Activated CD4-positive, alpha-beta memory T cell treated with anti-CD3 and anti-CD28 coated beads, Interleukin-2, amount 10 ng/mL, durations not matched to agents 7 days and 5 days (primary cell): ENCODE measurements at places on chromosomes 1 and 21.

DNA sequence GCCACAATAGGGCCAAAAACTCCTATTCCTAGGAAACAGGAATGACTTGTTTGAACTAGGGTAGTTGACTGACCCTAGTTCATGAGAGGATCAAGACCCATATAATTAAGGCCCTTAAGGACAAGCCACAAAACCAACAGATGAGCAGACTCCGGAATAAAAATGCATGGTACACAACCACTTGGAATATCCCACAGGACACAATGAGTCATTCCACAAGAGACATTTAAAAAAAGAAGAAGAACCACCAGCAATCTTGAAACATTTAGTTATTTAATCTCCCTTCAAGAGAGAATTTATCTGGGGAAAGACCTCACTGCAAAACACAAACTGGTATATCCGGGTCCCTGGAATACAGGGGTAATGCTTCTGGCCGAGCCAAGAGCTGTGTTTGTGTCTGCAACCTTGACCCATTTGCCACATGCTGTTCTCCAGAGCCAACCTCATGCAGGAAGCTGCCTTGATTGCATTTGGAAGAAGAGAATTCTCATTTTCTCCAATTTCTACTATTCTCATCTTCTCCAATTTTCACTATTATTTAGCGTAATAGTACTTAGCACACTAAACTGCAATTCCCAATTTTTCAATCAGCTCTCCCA is 135.5 kb downstream of the TGFBR3 start:
- H3K27ac ChIP-seq = no peak overlapping the region
- no peaks in the 10 kb centered on the region for H3K27me3 ChIP-seq
- H3K4me3 ChIP-seq = no peak overlapping the region

- H3K4me3 ChIP-seq = no peak overlapping the region
- no peak for DNase-seq
- H3K27me3 ChIP-seq = no peaks in the 10 kb centered on the region
- no peak overlapping the region for H3K27ac ChIP-seq
Observed at GRCh38 chr1:243799908-243800307, 50.1 kb downstream of the AKT3 start.

- no peak overlapping the region for H3K27ac ChIP-seq
- peaks cover 3% of the 10 kb centered on the region for H3K4me1 ChIP-seq
- no peak for DNase-seq
- H3K4me3 ChIP-seq = no peak overlapping the region
Observed at GRCh38 chr1:199585392-199585791, 442.1 kb upstream of the NR5A2 start.

GRCh38 chr1:218942431-218942830 is 231.2 kb upstream of the LYPLAL1 start:
- no peaks in the 10 kb centered on the region for H3K4me1 ChIP-seq
- no peaks in the 10 kb centered on the region for H3K36me3 ChIP-seq
- H3K27me3 ChIP-seq = no peaks in the 10 kb centered on the region

DNA sequence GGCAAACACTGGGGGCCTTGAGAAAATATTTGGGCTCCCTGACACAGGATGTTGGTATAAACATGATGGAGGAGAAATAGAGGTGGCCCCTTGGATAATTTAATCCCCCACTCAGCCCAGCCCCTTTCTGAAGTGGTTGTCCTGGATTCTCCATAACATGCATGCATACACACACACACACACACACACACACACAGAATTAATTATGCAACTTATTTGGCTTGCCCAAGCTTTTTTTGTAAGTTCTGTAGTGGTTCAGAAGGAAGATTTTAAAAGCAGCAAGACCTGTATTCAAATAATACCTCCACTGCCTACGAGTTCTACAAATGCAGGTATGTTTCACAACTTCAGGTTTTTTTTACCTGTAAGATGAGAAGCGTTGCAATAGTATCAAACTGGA is 15.0 kb downstream of the ATF3 start:
- peaks cover 10% of the 10 kb centered on the region for H3K4me1 ChIP-seq
- H3K36me3 ChIP-seq = peaks cover 27% of the 10 kb centered on the region
- H3K27ac ChIP-seq = no peak overlapping the region
- DNase-seq = no peak
- H3K27me3 ChIP-seq = no peaks in the 10 kb centered on the region

GRCh38 chr1:181812208-181812607 is 249.3 kb downstream of the ZNF648 start:
- DNase-seq = no peak
- no peak overlapping the region for H3K4me3 ChIP-seq
- no peak overlapping the region for H3K27ac ChIP-seq
- no peaks in the 10 kb centered on the region for H3K27me3 ChIP-seq

DNA sequence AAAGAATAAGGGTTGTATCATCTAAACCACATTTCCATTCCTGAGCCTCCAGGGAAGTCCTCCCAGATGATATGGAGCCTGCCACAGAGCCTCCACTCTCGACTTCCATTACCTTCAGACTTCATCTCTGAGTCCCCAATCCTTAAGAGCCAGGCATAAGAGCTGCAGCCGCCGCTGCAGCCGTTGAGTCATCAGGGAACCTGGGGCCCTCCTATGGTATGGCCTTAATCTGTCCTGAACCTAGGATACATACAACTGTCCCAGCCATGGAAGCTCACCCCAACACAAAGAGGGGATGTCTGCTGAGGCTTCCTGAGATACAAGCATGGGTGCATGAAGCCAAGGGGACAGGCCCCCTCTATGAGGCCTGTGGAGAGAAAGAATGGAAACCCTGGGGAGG is 16.3 kb downstream of the TAL1 start:
- no peaks in the 10 kb centered on the region for H3K36me3 ChIP-seq
- H3K4me1 ChIP-seq = peaks cover 6% of the 10 kb centered on the region
- no peaks in the 10 kb centered on the region for H3K27me3 ChIP-seq
- no peak overlapping the region for H3K27ac ChIP-seq
- H3K4me3 ChIP-seq = no peak overlapping the region

GRCh38 chr1:222065234-222065633 is 323.3 kb upstream of the DUSP10 start:
- no peaks in the 10 kb centered on the region for H3K27me3 ChIP-seq
- H3K4me3 ChIP-seq = no peak overlapping the region
- H3K36me3 ChIP-seq = no peaks in the 10 kb centered on the region
- no peak overlapping the region for H3K27ac ChIP-seq
- H3K4me1 ChIP-seq = no peaks in the 10 kb centered on the region

GRCh38 chr1:98842241-98842640 is 162.4 kb downstream of the PLPPR5 start:
- no peak overlapping the region for H3K4me3 ChIP-seq
- no peaks in the 10 kb centered on the region for H3K4me1 ChIP-seq
- H3K27ac ChIP-seq = no peak overlapping the region
- H3K27me3 ChIP-seq = no peaks in the 10 kb centered on the region
- no peaks in the 10 kb centered on the region for H3K36me3 ChIP-seq

GRCh38 chr21:42010507-42011495 is 641 bp upstream of the ZBTB21 start:
- peak overlapping the region; percentile 88 for H3K4me3 ChIP-seq
- H3K27ac ChIP-seq = peak overlapping the region; percentile 34
- peaks cover 18% of the 10 kb centered on the region for H3K4me1 ChIP-seq
- peak; percentile 26 for DNase-seq

DNA sequence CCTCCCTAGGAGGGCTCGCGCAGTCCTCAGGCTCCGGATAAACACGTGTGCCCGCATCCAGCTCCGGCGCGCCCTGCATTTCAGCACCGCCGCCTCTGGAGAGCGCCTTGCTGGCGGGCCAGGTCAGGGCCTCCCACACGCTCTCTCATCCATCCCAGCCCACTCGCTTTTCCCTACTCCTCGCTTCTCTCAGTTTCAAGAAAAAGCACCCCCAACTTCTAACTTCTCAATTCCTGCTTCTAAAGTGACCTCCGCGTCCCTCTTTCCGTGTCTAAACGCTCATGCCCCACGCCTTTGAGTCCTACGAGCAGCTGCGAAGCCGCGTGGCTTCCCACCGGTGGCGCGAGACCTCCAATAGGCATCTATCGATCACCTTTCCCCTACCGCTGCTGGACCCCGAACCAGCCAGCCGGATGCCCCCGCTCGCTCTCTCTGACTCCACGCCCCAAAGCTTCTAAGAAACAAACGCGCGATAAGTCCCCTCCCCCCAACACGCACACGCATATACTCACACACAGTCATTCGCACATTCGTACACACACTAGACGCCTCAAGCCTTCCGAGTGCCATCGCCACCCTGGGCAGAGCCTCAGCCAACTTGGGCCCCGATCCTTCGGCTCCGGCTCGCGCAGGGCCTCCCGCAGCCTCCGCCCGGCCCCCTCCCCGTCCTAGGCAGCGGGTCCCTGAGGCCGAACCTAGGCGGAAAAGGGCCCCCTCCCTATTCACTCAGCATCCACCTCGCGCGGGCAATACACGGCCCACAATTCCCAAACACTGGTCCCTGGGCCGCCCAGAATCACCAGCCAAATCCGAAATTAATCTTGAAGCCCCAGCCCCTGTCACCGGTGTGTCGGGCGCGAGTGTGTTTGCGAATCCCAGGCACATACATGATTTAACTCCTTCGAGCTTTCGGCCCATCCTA is 1.1 kb downstream of the NMNAT2 start:
- H3K4me3 ChIP-seq = no peak overlapping the region
- H3K36me3 ChIP-seq = peaks cover 8% of the 10 kb centered on the region
- H3K27ac ChIP-seq = no peak overlapping the region
- H3K27me3 ChIP-seq = peaks cover 60% of the 10 kb centered on the region

GRCh38 chr21:27787046-27787445 is 820.2 kb upstream of the ADAMTS5 start:
- no peak for DNase-seq
- no peaks in the 10 kb centered on the region for H3K4me1 ChIP-seq
- no peaks in the 10 kb centered on the region for H3K36me3 ChIP-seq

GRCh38 chr1:165905853-165906252 is 78.4 kb downstream of the UCK2 start:
- peaks cover 16% of the 10 kb centered on the region for H3K36me3 ChIP-seq
- peaks cover 6% of the 10 kb centered on the region for H3K4me1 ChIP-seq
- no peaks in the 10 kb centered on the region for H3K27me3 ChIP-seq
- peak; percentile 33 for DNase-seq

DNA sequence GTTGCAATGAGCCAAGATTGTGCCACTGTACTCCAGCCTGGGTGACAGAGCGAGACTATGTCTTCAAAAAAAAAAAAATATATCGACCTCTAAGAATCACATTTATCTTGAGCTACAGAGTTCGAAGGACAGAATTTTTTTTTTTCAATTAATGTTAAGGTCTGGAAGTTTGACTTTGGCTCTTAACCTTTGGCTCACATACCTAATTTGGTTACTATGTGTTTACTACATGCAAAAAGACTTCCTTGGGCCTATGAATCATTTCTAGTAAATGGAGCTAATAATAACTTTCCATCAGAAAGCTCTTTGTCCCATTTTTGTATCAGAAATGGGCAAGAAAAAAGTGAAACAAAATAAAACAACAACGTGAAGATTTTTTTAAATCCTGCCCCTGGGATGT is 351.2 kb downstream of the SMYD3 start:
- H3K4me1 ChIP-seq = no peaks in the 10 kb centered on the region
- H3K36me3 ChIP-seq = no peaks in the 10 kb centered on the region
- no peaks in the 10 kb centered on the region for H3K27me3 ChIP-seq
- H3K4me3 ChIP-seq = no peak overlapping the region
- DNase-seq = no peak

GRCh38 chr1:181482001-181482430 is 1.3 kb upstream of the CACNA1E start:
- no peak for DNase-seq
- no peak overlapping the region for H3K27ac ChIP-seq
- H3K4me3 ChIP-seq = no peak overlapping the region
- H3K36me3 ChIP-seq = no peaks in the 10 kb centered on the region
- H3K4me1 ChIP-seq = peaks cover 10% of the 10 kb centered on the region

GRCh38 chr1:10528066-10529014 is 53.6 kb downstream of the PEX14 start:
- DNase-seq = no peak
- H3K4me1 ChIP-seq = peaks cover 8% of the 10 kb centered on the region
- no peaks in the 10 kb centered on the region for H3K27me3 ChIP-seq
- no peak overlapping the region for H3K27ac ChIP-seq
- H3K4me3 ChIP-seq = no peak overlapping the region

DNA sequence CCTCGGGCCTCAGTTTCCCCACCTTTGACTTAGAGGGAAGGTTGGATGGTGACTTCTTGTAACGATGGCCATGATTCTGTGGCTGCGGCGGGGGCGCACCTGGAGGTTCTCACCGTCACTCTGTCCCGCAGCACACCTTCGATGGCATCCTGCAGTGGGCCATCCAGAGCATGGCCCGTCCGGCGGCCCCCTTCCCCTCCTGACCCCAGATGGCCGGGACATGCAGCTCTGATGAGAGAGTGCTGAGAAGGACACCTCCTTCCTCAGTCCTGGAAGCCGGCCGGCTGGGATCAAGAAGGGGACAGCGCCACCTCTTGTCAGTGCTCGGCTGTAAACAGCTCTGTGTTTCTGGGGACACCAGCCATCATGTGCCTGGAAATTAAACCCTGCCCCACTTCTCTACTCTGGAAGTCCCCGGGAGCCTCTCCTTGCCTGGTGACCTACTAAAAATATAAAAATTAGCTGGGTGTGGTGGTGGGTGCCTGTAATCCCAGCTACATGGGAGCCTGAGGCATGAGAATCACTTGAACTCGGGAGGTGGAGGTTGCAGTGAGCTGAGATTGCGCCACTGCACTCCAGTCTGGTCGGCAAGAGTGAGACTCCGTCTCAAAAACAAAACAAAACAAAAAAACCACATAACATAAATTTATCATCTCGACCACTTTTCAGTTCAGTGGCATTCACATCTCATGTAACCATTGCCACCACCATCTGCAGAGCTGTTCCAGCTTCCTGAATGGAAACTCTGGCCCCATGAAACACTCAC is 2.1 kb upstream of the PFKL start:
- H3K4me1 ChIP-seq = peaks cover 55% of the 10 kb centered on the region
- no peaks in the 10 kb centered on the region for H3K27me3 ChIP-seq
- peaks cover 7% of the 10 kb centered on the region for H3K36me3 ChIP-seq
- H3K4me3 ChIP-seq = no peak overlapping the region
